ENCODE measurements at places on chromosomes 6 and 20.

DNA sequence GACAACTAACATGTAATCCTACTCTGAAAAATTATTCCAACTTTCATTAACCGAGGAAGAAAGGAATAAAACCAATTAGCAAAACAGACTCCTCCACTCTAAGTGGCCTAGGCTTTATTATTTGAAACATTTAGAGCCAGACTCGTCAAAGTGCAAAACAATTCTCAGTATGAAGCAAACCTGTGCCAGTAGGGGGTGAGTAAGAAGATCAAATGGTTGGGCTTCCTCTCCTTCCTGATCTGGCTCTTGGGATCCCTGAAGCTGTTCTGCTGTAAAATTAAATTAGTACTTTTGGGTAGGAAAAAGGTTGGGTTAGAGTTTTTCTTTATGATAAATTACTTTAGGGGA lies 177.6 kb upstream of the MAN1A1 start:
- no peak for ATAC-seq

DNA sequence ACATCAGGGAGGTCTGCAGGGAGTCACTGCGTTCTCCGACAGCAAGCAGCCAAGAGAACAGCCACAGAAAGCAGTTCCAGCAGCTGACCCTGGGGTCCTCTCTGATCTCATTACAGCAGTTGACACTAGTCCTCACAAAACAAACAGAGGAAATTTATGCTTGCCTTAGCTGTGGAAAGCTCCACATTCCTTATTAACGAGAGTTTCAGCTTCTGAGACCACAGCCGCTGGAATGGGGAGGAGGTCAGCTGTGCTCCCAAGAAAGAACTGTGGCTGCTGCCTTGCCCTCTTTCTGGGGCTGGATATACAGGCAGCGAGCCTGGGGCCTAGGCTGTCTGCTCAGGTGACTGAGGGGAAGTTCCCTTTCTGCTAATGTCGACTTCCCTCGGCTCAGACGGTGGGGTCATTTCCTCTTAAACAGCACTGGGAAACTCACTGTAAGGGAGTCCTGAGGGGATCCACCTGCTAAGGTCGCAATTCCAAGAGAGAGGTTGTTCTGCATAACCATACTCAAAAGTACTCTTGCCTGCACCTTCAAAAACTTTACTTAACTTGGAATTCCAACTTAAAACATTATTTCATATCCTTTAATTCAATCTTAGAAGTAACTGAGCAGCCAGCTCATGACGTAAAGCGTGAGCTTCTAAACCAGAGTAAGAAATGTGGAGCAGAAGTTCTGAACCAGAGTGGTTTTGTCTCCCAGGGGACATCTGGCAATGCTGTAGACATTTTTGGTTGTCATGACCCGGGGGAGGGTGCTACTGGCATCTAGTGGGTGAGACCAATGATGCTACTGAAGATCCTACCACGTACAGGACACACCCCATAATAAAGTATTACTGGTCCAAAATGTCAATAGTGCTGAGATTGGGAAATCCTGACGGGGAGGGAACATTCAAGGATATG lies 80.3 kb downstream of the BACH2 start:
- ATAC-seq, result no peak

DNA sequence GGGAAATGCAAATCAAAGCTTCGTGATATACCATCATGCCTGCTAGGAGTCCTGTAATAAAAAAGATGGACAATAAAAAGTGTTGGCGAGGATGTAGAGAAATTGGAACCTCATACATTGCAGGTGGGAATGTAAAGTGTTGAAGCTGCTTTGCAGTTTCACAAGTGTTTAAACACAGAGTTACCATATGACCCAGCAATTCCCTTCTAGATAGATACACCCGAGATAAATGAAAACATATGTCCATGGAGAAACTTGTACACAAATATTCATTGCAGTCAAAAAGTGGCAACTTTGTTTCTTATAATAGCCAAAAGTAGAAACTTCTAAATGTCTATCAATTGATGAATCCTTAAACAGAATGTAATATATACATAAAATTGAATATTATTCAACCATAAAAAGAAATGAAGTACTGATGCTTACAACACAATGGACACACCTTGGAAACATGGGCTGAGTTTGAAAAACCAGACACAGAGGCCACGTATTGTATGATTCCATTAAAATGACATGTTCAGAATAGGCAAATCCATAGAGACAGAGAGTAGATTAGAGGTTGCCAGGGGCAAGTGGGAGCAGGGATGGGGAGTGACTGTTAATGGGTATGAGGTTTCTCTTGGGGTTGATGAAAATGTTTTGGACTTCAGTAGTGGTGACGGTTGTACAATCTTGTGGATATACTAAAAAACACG lies 20.8 kb upstream of the ERVFRD-1 start:
- no peak for ATAC-seq

DNA sequence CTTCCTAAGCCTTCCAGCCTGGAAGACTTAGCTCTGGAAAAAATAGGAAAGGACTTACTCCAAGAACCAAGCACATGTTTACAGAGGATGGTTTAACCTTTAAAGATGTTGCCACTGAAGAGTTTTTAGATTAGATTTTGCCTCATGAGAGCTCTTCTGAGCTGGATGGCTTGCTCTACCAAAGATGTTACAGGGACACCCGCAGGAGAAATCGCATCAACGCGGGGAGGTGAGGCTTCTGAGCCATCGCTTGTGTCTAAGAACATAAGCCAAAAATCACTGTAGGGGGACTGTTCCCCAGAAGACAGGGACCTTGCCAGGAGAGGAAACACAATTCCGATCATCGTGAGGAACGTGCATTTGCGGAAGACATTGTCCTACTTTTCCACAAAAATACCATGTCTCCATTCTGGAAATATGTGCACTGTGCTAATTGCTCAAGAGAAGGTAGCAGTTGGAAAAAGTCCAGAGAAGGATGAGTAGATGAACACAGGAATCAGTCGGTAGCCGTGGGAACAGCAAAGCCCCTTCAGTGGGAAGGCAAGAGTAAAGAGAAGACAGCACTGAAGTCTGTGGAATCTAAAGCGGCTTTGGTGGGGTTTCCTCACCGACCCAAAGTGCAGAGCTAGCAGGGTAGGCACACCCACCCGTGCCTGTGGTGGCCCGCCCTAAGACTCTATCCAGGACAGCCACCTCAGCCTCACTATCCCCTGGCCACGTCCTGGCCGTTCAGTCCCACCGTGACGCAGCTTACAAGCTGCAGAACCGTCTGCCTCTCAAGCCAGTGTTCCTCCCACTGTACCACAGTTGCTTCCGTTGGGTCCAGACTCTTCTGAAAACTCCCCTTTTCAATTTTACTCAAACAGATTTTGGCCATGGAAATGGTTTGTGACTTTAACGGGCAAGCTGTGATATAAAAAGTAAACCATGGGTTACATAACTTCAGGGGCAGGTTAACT lies 334.8 kb downstream of the NRN1 start:
- ATAC-seq, result peak; percentile 14

Measured in esophagus mucosa (tissue), 1 donor.